Activated T-cell treated with anti-CD3 and anti-CD28 coated beads, Interleukin-2, amount 50 U/mL, for 24 hours (primary cell): ENCODE measurements at places on chromosomes 12 and 14.

DNA sequence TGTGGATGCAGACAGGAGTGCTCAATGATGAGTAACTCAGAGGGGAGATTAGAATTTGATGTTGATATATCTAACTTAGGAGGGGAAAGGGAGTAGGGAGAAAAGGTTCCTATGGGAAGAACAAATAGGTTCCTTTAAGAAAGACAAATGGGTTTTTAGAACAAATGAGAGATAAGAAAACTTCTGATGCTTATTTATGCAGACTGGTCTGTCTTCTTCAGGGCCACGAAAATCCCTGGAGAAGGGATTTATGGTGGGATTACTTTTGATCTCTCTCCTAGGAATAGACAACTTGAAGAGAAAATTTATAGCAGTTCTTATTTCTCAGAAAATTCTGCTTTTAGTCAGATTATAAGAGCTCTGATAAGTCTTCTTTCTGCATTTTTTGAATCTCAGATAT lies 99.0 kb upstream of the DDHD1 start:
- DNase-seq, result no peak

GRCh38 chr14:73249564-73250316 lies 12.4 kb downstream of the PAPLN start:
- DNase-seq, result no peak

DNA sequence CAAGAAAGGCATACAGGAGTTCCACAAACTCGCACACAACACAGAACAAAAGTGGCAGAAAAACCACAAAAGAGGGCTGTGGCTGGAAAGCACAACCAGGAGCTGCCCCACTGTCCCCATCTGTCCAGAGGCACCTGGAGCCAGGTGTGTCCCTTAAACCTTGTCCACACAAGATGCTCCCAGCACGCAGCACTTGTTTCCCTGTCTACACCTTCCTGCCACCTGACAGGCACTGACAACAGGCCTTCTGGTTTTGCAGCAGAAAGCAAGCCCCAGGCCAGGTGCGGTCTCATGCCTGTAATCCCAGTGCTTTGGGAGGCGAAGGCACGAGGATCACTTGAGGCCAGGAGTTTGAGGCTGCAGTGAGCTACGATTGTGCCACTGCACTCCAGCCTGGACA lies 3.6 kb downstream of the BTBD6 start:
- DNase-seq, result no peak

GRCh38 chr14:61213191-61213621 lies 67.9 kb downstream of the TMEM30B start:
- DNase-seq, result no peak

DNA sequence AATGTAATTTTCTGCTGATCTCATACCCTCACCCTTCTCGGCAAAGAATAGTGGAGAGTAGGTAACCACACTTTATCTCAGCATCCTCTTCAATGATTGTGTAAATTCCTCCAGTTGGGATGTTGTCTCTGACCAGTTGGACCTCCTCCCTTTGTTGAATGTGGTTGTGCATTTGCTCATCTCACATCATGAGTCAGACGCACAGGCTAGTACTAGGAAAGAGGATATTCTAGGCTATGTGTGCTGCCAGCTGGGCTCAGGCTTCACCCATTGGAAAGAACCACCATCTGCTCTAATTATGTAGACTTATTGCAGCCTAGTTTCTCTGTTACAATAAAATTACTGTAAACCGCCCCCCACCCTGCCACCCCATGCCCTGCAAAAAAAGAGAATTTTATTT lies 90.3 kb downstream of the LMO3 start:
- no peak for DNase-seq

DNA sequence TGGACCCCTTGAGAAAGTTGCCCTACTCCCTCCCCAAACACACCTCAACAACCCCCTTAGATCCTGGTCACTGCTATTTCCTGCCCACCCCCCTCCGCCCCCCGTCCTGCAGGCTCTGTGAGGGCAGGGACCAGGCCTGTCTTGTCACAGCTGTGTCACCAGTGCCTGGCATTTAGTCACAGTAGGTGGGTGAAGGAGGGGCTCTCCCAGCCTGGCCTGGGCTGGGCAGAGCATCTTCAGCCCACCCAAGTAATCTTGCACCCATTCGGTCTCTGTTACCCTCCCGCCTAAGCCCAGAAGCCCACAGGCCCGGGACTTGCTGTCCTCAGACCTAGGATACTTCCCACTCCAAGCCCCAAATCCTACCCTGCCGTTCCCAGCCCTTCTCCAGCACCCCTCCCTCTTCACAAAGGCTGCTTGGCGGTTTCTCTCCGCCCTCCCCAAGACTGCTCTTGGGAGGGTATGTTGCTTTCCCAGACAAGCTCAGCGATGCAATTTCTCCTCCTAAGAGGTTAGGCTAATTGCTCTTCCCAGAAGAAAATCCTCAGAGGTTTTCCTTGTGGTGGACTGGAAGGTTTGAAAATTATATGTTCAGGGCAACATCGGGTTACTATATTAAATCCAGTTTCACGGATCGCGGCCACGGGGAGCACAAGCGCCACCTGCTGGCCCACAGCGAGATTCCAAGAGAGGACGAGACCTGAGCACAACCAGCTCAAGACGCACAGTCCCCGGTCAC lies 50.8 kb upstream of the ZFP36L1 start:
- DNase-seq, result peak; percentile 84

DNA sequence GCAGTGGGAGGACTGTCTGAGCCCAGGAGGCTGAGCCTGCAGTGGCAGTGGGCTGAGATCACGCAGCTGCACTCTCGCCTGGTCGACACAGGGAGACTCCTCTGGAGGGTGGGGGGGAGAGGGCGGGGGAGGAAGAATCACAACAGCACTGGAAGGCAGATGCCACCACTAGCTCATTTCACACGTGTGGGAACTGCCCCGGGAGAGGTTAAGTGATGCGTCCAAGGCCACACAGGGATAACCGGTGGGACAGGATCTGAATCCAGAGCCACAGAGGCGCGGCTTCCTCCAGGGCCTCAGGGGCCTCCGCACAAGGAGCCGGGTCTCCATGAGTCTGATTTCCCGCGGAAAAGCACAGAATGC lies 20.8 kb downstream of the STX2 start:
- no peak for DNase-seq

GRCh38 chr12:26791301-26791791 lies 41.6 kb downstream of the ITPR2 start:
- no peak for DNase-seq

DNA sequence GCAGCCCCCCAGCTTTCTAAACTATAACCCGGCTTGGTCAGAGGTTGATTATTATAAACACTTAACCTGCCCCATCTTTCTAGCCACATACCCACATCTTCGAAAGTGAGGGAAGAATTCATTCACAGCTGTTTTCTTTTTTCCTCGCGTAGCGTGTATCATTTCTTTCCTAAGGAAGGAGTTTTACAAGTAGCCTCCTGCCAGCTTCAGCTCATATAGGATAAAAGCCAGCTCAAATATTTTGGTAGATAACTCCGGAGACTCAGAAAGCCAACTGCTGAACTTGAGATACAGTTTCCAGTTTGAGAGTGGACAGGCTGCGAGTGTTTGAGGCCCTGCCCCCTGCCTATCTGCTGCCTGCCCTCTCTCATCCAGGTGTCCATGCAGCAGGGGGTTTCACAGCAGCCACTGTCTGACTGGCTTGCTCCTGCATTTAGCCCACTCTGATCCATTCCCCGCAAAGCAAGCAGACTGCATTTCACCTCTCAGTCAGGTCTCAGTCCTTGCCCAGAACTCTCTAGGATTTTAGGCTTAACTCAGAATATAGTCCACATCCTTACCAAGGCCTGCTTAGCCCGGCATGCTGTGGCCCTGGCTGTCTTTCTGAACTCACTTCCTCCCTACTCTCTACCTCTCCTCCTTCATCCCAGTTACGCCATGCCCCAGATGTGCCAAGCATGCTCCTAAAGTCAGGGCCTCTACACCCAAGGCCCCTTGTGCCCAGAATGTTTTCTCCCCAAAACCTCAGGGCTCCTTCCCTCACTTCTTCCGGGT lies 46.9 kb downstream of the EVL start:
- DNase-seq, result no peak

GRCh38 chr12:45050751-45051571 lies at the start of gene DBX2:
TSS of gene DBX2 (minus strand) at chr12:45051099. CDS start at chr12:45050927, 172 bp downstream.
- no peak for DNase-seq

DNA sequence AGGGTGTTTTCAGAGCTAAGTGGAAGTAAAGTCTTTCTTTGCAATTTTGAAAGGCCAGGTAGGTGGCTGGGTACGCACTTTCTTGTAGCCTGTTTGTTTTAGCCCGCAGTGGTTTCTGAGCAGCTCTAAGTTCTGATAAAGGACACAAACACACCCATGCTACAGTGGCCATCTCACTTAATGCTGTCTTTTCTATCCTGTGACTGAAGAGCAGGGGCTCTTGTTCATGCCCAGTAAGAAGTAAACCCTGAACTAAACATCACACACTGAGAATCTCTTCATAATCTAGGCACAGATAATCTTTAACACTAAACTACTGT lies 427.2 kb downstream of the RAD51B start:
- no peak for DNase-seq

DNA sequence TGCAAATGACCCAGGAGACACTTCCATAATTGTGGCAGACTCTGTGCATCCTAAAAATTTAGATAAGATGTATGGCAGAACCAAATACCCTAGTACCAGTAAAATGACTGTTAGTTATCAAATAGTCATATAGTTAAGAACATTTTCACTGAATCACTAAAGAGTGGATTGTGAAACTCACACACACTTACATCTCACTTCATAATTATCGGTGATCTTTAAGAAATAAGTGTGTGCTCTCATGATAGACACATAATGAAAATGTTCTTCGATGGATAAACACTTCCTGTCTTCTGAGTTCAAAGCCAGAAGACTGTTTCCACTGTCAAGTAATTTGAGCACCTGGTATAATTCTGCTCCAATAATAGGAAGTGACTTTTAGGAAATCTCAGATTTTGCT lies 19.1 kb upstream of the KLRB1 start:
- no peak for DNase-seq

DNA sequence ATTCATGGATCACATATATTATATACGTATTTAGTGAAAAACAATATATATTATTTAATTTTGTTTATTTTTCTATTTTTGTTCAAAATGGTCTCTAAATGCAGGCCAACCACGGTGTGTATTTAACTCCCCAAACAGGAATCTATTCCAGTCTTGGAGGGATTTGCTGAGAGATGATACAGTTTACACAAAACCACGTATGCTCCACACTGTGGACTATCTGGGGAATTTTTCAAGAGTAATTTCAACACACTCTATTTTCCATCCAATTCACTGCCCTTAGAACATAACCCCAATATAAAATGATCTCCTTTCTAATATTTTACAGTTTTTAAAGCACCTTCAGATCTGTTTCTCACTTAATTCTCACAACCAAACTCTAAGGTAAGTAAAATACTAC lies 15.3 kb downstream of the EML1 start:
- DNase-seq, result no peak

GRCh38 chr14:64208981-64209380 lies 85.2 kb downstream of the ESR2 start:
- DNase-seq, result no peak

DNA sequence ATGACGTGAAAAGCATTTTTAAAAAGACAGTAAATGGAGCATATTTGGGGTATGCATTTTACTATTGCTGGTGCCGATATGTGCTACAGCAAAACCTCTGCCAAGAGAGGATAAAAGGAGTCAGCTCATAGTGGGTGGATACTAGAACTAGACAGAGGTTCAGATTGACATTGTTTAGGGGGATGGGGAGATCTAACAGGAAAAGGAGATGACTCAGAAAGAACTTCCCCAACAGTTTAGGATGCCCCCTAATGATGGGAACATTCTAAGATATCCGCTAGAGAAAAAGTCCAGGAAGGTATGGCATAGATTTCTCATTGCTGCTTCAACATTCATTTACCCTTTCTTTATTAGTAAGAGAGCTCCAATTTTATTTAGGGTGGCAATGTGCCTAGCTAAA lies 110.5 kb upstream of the CLEC14A start:
- DNase-seq, result no peak
